ENCODE measurements at places on chromosomes 16 and 17. TPM values are rescaled to one million over a fixed set of nuclear protein-coding genes. Genes with fewer than 3 reads are reported as not detected.
A peak's percentile ranks its signal among the peaks of the same experiment; 100 is the strongest.

GCGR gene
- total RNA-seq, result not detected

DNA sequence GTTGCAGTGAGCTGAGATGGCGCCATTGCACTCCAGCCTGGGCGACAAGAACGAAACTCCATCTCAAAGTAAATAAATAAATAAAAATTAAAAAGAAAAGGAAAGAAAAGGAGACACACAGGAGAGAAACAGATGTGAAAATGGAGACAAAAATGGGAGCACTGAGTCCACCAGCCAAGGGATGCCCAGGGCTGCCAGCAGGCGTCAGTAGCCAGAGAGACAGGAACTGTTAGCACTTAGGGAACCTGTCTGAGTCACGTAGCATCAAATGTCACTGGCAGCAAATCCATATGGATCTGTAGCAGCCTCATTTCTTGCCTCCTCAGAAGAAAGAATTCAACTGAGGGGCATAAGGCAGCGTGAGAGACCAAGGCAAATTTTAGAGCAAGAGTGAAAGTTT is 79.7 kb downstream of the CYLD start:
- DNase-seq, result no peak

ABCC11 gene
- 0.29 TPM for total RNA-seq

DNA sequence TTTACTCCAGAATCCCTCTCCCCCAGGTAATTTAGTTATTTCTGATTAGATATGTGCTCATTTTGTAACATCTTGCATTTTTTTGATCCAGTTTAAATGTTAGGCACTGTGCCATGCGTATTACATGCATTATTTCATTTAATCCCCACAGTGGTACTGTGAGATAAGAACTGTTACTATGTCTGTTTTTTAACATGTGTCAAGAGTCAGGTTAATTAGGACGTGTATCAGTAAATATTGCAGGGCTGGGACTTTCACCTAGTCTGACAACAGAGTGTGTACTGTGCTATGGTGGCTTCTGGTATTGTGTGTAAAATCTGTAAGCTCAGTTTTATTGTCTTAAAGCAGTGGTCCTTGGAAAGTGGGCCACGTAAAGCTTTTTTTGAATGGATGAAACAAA is 10.6 kb downstream of the RSPRY1 start:
- DNase-seq, result no peak

- DNase-seq, result peak; percentile 54
Observed at GRCh38 chr17:56708220-56708558, 114.7 kb downstream of the NOG start.
